ENCODE measurements at places on chromosomes 6 and 20. TPM values are rescaled to one million over a fixed set of nuclear protein-coding genes. Genes with fewer than 3 reads are reported as not detected.

The FAM217B gene
- 6.2 TPM for total RNA-seq

The RAE1 gene
- total RNA-seq: 72.3 TPM

The HM13 gene
- 267 TPM for total RNA-seq

The ATAT1 gene
- 6.0 TPM for total RNA-seq

The CDH4 gene
- total RNA-seq: 7.8 TPM

The TXLNB gene
- total RNA-seq: not detected

The GPR63 gene
- 0.64 TPM for total RNA-seq

The TRIM10 gene
- not detected for total RNA-seq

The ULBP2 gene
- 4.2 TPM for total RNA-seq

The RBBP9 gene
- 15.0 TPM for total RNA-seq

The SIRPB2 gene
- total RNA-seq: not detected

The MOXD1 gene
- total RNA-seq: 1.6 TPM

The DSP gene
- total RNA-seq: 48.9 TPM

The MUC22 gene
- total RNA-seq: not detected

The TOX2 gene
- total RNA-seq: 9.2 TPM

The LIN28B gene
- 1.8 TPM for total RNA-seq

The UBD gene
- total RNA-seq: 0.49 TPM

The ZNF76 gene
- 8.8 TPM for total RNA-seq

The ADIG gene
- total RNA-seq: not detected

The WFDC12 gene
- total RNA-seq: not detected

The FOXA2 gene
- total RNA-seq: 12.9 TPM

The RIPPLY2 gene
- total RNA-seq: 0.84 TPM

The CDH26 gene
- total RNA-seq: 0.10 TPM

The GJA1 gene
- total RNA-seq: 50.3 TPM

The FERMT1 gene
- total RNA-seq: 17.0 TPM

The COL11A2 gene
- 0.90 TPM for total RNA-seq

The IL17F gene
- not detected for total RNA-seq

The RPP21 gene
- total RNA-seq: 54.6 TPM

The MUC21 gene
- not detected for total RNA-seq

The ANKRD66 gene
- total RNA-seq: not detected

The VNN1 gene
- total RNA-seq: 0.06 TPM

The CCM2L gene
- 0.56 TPM for total RNA-seq

The HLA-DMB gene
- 2.3 TPM for total RNA-seq

The DZANK1 gene
- total RNA-seq: 2.8 TPM
